A172 (cell line): ENCODE measurements at places on chromosomes 3 and 15. TPM values are rescaled to one million over a fixed set of nuclear protein-coding genes. Genes with fewer than 3 reads are reported as not detected.

DNA sequence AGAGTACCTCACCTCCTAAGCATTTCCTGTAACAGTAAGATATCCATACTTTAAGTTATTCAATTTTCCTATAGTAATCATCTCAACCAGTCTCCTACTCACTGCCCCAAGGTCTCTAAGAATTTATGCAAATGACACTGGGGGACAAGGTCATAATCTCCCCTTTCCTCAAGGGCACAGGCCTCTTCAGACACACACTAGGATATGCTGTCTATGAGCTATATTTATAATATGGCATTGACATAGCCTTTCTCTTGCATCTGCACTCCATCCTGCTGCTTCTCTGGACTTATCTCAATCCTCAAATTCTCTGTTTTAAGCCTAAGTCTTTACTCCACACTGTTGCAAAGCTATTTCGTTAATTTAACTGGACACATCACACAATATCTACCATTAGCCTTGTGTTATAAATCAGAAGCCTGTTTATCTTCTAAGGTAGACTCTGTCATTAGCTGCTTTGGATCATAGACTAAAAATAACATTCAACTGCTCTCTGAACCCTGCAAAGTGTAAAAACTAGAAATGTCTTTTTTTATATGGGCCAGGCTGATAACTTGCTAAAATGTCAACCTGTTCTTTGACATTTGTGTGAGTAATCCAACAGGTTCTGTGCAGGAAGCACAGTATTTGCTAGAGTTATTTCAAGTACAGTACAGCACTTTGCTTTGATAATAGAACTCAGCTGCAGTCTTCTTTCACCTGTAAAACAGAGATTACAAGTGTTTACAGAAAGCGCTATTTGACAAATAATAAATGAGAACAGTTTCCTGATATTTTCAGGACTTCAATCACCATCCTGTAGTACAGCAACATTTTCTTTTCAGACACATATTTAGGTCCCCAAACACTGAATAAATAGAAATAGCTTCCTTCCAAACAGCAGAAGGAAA, 17.8 kb upstream of the SEC62 start:
- DNase-seq: no peak

- DNase-seq: peak; percentile 80
Measured at GRCh38 chr3:184543843-184544512, 17.6 kb upstream of the EPHB3 start.

Gene GMPPB
- total RNA-seq: 25.6 and 27.3 TPM in 2 replicates

Gene ACTC1
- total RNA-seq: 0.03 and 0.29 TPM in 2 replicates

Gene GBE1
- 65.1 and 82.9 TPM in 2 replicates for total RNA-seq

Gene CA12
- 0.45 and 1.3 TPM in 2 replicates for total RNA-seq

DNA sequence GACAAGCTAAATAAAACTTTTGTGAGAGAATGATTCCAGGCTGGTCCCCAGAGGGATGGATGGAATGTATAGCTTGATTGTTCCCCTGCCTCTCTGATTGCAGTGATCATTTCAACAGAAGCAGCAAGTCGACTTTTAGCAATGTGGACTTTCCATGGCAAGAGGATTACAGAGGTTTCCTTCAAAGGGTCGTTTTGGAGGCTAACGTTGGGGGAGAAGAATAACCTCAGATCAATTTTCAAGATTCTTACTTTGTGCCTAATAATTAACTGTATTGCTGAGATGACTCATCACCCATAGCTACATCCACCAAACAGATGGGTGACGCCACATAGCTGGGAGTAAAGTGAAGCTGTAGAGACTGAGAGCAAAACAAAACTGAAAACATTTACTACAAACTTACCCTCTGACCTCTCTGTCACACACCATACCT, 79.9 kb downstream of the GTPBP8 start:
- DNase-seq: no peak

Gene TM4SF1
- total RNA-seq: 154 and 177 TPM in 2 replicates

DNA sequence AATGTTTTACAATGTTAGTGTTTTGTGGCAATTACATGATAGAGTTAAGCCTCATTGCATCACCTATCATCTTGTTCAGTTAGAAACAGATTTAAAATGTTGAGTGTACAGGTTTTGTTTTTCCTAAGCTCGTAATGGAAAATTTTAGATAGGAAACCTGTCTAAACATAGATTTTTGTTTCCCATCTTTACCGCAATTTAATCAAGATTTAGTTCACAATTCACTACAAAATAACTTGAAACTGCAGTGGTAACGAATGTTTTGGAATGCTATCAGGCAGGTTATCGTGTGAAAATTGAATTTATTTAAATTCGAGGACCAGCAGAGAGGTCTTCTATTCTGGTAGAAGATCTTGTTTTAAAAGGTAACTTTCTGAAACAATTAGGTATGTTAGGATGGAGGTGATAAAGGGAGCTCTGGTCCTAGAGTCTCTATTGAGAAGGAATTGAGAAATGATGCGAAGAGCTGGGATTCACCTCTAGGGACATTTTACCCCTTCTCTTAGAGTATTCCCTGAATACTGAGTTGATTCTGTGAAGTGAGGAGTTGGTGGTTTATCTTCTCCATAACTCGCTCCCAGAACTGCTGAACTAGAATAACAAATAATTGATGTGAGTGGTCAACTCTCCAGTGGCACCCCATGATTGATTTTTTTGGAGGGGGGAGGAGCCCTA, 1.4 kb downstream of the DOCK3 start:
- DNase-seq: no peak

Gene BDH1
- total RNA-seq: 0.41 TPM in 1 of 2 replicates, not detected in the other

DNA sequence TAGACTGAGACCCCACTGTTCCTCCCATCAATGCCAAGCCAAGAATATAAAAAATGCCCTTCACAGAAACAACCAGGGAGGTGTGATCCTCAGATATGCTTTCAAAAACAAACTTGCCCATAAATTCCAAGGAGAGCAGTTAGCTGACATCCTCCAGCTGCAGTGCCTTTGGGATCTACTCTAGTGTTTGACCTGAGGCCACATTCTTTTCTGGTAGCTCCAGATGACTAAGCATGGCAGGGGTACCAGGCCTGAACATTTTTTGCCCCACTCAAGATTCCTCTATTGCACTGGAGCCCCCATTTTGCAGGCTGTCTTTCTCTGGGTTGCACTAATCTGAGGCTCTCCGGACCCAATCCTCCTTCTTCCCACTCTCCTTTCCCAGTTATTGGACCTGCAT, 27.9 kb upstream of the ACP3 start:
- no peak for DNase-seq

GRCh38 chr3:196611761-196612483, 27.6 kb upstream of the NRROS start:
- no peak for DNase-seq

GRCh38 chr3:198076722-198077308, 116.8 kb downstream of the LMLN start:
- DNase-seq: no peak

- DNase-seq: no peak
Measured at GRCh38 chr3:37906734-37907282, 45.1 kb downstream of the CTDSPL start.

Gene ZBBX
- total RNA-seq: 0.67 and 3.1 TPM in 2 replicates

Gene SNTN
- not detected in 2 replicates for total RNA-seq

Gene C15orf61
- total RNA-seq: 4.1 and 5.3 TPM in 2 replicates

DNA sequence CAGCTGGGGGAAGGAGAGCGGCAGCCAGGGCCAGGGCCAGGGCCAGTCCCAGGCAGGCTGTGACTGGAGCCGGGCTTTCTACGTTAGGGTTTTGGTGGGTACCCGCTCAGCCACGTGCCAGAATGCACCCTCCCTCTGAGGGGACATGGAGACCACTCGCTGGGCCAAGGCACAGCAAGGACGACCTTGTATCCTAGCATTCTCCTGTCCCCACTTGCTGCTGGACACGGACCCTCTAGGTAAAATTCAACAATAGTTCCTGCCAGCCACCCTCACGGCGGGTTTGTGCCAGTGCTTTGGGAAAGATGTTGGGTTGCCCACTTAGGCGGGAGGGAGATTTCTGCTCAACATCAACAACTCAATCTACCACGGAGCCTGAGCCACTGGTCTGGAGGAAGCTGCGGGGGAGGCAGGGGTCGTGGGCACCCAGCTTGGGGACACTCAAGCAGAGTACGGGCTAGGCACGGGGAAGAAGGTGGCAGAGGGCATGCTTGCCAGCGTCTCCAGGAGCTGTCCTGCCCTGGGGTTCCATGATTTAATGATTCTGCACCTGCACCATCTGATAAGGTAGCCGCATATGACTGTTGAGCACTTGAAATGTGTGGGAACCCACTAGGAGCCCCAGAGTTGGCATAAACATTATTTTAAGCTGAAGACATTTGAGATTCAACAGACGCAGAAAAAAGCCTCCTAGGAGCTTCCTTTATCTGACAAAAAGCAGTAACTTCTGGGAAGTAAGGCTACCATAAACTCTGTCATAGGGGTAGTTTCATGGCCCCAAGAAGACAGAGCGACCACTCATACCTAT, 22.5 kb upstream of the C15orf39 start:
- DNase-seq: no peak

DNA sequence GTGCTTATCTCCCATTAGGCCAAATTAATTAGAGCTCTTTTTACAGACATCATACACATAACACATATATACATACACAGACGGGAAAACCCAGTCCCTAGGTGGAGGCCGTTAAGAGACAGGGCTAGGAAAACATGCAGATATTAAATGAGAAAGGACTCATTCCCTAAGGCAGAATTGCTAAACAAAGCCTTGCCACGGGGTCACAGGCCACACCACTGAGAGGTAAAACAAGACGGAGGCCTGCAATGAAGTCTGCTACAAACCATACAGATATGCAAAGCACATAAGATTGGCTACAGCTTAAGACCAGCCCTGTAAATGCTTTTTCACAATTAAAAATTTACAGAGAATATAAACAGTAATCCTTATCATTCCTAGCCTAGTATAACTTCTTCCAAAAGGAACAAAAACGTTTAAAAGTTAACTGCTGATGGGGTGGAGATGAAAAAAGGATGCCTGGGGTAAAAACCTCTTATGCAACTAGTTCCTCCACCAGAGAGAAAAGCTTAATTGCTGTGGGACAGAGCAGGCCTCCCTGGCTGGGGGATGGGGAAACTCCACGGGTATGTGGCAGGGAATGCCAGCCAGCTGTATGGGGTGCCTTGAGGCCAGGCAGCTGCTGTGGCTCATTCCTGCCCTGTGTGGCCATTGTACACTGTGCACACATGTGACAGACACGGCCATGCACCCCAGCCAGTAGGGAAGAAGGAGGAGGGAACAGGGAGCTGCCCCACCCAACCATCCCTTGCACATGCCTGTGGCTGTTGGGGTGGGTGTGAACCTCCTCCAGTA, 481.4 kb upstream of the LMCD1 start:
- no peak for DNase-seq

DNA sequence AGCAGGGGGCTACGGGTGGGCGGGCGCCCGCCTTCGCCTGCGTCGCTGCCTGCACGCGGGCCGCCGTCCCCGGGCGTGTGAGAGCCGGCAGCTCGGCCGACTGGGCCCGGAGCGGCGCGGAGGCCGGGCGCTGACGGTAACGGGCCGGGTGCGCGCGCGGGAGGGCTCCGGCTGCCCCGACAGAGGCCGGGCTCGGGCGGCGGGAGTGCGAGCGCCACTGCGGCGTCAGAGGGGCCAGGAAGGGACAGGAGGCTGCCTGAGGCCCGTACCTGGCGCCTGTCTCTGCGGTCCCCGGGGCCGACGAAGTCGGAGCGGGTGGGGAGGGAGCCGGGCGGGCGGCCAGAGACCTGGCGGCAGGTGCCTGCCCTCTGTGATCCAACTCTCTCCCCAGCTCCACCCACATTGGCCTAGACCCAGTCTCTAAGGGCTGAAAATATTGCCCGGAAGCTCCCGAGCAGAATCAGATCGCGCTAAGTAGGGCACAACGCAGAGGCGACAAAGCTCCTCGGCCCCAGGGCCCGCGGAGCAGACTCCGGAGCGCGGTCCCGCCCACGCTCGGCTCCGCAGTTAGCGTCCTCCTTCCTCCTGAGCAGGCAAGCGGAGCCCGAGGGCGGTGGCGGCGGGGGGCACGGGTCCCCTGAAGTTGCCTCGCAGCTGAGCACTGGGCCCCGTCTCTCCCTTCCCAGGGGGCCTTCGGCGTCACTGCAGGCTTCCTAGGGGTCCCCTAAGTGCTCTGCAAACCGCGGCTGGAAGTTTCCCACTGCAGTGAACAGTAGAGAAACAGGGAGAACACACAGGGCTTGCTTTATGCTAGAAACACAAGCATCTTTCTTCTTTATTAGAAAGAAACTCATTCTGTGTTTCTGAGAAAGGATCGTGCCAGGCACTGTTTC, at the start of gene MAN2A2:
MAN2A2 (plus strand) TSS at position 463 of the 893 bp plus-strand sequence. CDS start 906 bp downstream, outside the sequence.
- peak; percentile 12 for DNase-seq

GRCh38 chr3:166013073-166013679, 176.0 kb upstream of the BCHE start:
- DNase-seq: peak; percentile 55

DNA sequence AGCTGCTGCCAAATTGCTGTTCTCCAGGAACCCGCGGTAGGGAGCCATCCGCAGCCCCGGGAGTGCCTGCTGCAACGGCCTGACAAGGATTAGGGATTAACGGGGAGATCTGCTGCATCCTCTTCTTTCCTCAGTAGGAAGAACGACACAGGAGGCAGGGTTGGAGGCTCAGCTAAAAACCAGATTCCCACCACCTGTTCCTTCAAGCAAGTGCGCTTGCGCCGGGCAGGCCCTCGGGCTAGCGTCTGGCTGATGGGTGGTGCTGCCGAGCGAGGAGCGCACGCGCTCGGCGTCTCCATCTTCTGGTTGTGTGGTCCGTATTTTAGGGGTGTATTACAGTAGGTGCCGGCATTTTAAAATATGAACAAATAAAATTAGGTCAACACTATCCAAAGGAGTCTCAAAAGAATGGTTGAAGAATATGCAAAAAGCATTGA, 25.4 kb upstream of the SLC25A26 start:
- DNase-seq: no peak

Gene CLDN16
- total RNA-seq: 0.02 TPM in 1 of 2 replicates, not detected in the other

Gene TGM5
- 0.14 TPM in 1 of 2 replicates, not detected in the other for total RNA-seq

- peak; percentile 98 for DNase-seq
Measured at GRCh38 chr3:153138276-153139210, 23.5 kb upstream of the RAP2B start.

Gene FBN1
- total RNA-seq: 142 and 156 TPM in 2 replicates

GRCh38 chr3:148992635-148993255, 1.4 kb downstream of the GYG1 start:
- no peak for DNase-seq

DNA sequence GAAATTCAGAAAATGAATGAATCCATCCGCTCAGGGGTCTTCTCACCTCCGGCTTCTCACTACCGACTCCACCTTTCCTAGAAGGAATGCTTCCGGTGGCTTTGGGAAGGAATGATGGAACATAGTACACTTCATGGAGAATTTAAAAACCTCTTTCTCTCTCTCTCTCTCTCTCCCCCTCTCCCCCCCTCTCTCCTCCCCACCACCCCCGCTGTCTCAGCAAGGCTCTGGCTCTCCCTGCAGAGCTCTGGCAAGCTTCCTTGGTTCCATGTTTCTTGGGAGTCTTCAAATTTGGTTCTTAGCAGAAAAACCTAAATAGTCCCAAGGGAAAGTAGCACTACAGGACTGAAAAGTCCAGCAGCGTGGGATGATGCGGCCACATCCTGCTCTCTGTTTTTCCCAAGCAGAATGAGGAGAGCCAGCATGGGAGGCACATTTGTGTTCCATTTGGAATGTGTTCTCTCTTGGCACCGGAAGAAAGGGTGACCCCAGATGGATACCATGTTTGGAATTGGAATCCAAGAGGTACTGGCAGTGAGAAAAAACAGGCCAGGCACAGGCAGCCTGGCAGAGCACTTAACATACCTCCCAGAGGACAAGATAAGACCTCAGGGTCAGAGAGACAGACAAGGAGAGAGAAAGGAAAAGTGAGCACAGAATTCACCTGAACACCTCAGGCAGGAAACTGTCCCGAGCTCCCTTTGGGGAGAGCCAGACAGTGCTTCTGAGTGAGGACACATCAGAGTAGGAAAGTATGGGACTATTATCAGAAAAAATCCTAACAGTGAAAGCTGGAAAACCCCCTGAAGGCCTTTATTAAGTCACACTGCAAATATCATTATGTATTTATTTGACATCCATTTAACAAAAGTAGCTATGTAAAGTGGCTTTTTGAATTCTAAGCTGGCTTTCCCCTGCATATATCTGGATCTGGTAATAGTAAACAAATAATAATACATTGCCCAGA, at the start of gene POPDC2:
POPDC2 (minus strand) TSS at position 116 of the 967 bp plus-strand sequence. CDS start 166 bp downstream, outside the sequence.
- no peak for DNase-seq
